ENCODE measurements at places on chromosomes 5 and 9. TPM values are rescaled to one million over a fixed set of nuclear protein-coding genes. Genes with fewer than 3 reads are reported as not detected.

Gene DBN1
- total RNA-seq = 151 TPM

DNA sequence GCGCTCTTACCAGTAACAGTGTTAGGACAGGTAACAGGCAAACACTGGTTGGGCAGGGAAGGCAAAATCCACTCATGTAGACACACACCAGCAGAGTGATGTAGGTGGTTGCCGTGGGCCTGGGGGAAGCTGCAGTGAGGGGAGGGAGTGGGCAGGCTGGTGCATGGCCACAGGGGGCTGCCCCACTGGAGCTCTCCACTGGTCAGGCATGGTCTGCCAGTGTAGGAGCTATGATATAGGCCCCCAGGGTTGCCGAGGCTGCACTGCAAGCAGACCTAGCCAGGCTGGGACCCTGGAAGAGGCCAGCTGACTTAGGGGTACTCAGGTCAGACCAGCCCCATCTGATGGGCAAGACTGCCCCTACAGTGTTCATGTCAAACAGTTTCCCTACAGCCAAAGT lies 154.6 kb downstream of the GDNF start:
- DNase-seq = no peak

DNA sequence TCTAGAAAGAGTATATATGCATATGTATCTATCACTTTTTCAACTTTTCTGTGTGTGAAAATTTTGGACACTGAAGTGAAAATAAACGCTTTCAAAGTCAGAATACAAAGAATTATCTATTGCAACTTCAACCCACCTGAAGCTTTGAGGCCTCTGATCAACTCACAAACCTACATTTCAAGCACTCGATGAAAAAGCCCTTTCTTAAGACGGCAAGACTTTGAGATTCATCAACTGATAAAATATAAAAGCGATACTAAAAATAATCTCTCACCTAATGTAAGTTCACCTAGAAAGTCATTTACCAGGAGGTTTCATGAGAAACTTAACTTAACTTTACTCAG lies 1.2 kb downstream of the GOLPH3 start:
- no peak for DNase-seq

DNA sequence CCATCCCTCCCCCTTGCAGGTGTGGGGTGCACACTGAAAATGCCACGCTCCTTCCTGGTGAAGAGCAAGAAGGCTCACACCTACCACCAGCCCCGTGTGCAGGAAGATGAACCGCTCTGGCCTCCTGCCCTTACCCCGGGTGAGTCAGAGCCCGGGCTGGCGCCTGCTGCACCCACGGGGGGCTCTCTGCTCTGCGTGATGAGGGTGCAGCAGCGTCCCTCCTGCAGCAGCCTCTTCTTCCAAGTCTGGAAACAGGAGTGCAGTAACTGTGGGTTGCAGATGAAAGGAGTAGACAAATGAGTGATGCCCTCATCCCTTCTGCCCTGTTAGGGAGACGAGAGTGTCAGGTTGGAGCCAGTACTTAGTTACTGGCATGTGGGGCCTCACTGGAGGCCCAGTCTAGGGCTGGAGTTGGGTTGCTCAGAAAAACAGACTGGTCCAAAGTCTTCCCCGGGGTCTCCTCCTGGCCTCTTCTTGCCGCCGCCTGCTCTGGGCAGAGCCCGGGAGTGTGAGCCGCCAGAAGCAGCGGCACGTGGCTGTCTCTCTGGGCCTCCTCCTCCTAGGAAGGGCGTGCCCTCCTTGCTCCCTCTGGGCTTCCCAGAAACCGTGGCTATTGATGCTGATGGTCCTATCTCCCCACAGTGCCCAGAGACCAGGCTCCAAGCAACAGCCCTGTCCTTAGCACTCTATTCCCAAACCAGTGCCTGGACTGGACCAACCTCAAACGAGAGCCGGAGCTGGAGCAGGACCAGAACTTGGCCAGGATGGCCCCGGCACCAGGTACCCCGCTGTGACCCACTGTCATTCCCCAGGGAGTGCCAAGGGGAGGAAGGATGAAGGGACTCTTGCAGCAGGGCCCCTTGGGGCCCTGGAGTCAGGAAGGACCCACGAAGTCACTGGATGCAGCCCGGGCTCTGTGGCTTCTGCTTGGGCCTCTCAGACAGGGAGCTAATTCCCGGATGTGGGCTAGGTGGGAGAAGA lies 8.4 kb downstream of the GFI1B start:
- peak; percentile 3 for DNase-seq

Gene NUTM2F
- total RNA-seq = not detected

GRCh38 chr5:43646992-43647391 lies 44.0 kb downstream of the NNT start:
- DNase-seq = peak; percentile 41

Gene ENTREP1
- 0.41 TPM for total RNA-seq

DNA sequence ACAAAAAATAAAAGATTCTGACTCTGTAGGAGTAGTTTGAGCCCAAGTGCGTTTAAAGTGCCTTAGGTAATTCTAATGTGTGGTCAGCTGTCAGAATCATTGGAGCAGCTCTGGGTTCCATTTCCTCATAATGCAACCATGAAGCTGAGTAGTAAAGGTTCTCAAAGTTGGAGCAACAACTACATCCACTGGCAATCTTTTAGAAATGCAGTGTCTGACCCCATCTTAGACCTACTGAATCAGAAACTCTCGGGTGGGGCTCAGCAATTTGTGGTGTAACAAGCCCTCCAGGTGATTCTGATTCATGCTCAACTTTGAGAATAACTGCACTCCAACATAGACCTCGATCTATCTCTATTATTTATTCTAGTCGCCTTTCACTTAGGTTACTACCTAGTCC lies 7.6 kb upstream of the ALDH1A1 start:
- no peak for DNase-seq

Gene MUSK
- not detected for total RNA-seq

Gene RGS7BP
- 0.72 TPM for total RNA-seq

GRCh38 chr5:53576674-53577073 lies 16.2 kb downstream of the NDUFS4 start:
- no peak for DNase-seq

GRCh38 chr5:55577353-55578060 lies 42.7 kb upstream of the PLPP1 start:
- DNase-seq = peak; percentile 91

DNA sequence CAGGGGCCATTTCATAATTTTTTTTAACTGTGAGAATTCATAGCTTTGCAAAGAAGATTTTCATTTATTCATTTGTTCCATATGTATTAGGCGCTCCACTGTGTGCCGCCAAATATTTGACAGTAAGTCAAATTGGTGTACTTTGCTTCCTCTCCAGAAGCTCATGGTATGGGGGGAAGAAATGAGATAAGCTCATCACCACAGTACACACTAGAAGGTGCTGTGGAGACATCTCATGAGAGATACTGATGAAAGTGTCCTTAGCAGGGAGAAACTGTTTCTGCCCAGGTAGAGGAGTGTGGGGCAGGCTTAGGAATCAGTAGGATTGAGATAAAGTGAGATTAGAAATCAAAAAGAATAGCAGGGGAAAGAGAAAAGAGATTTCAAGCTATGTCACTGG lies 136.2 kb downstream of the CDH6 start:
- DNase-seq = no peak

DNA sequence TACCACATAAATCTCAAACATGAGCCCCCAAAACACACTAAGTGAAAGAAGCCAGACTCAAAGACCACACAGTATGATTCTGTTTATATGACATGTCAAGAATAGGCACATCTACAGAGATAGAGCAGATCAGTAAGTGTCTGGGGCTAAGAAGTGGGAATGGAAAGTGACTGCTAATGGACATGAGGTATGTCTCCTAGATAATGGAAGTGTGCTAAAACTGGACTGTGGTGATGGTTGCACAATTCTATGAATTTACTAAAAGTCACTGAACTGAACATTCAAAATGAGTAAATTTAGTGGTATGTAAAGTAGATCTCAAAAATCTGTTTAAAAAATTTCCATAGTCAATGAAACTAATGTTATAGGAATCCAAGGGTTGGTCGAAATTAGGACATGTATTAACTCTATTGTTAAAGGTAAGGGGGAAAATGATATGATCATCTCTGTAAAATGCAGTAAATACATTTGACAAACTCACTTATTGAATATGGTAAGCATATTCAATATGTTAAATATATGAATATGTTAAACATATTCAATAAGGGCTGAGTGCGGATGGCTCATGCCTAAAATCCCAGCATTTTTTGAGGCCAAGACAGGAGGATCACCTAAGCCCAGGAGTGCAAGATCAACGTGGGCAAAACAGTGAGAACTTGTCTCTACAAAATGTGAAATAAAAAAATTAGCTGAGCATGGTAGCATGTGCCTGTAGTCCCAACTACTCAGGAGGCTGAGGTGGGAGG lies 51.7 kb downstream of the NUP155 start:
- DNase-seq = no peak

- peak; percentile 66 for DNase-seq
These were observed 119.5 kb downstream of the TRPM3 start for GRCh38 chr9:71001780-71002386.
